ENCODE measurements at places on chromosomes 7 and 10.

DNA sequence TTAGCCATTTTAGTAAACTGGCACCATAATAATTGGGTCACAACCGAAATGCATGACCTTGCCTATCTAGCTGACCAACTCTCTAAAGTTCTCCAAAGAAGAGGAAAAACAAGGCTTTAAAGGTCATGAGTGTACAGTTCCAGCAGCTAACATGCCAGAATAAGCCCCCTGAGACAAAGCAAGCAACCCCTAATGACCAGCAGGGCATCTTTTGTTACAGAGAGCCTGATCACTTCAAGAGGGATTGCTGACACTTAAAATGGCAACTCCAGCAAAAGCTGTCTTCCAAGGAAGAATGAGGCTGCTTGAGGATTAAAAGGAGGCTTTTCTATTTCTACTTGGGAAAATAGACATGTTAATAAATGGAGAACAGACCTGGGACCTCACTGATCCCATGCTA, 213.6 kb downstream of the CDC14C start:
- no peak for DNase-seq

GRCh38 chr10:123382491-123382890, 228.3 kb downstream of the BUB3 start:
- DNase-seq = no peak

GRCh38 chr10:113427811-113428558, 124.9 kb upstream of the HABP2 start:
- DNase-seq = no peak

DNA sequence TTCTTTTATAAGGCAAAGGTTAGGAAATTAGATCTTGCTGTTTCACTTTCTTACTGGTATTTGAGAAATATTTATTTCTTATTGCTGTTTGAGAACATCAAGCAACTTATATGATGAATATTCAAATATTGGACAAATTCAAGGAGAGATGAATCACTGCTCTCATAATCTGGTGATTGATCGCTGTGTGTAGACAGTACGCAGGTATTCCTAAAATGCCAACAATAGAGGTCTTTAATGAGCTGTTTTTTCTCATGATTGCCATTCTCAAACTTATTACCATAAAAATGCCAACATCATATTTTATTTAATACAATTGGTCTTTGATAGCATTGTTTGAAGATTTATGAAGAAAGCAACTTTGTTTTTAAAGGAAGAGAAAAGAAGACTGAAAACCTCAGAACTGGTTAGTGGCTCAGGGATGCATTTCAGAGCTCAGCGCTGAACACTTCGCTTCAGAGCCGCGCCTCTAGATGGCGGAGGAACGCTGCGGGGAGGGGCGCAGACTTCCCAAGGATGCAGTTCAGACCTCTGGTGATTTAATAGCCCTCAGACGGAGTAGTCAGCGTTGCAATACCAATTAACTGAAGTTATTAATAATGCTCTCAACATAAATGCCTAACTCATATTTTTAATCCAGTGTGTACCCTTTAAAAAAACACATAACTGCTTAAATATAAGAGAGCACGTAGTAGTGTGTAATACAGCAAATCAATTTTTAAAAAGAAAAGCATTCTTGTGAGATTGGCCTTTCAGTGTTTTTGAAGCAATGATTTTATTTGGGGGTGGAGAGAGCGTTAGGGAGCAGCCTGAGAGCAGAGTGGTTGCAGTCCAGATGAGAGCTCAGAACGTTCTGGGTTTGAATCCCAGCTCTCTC, 38.5 kb upstream of the STEAP4 start:
- no peak for DNase-seq

GRCh38 chr10:110852255-110852896, 19.4 kb upstream of the PDCD4 start:
- DNase-seq = no peak

DNA sequence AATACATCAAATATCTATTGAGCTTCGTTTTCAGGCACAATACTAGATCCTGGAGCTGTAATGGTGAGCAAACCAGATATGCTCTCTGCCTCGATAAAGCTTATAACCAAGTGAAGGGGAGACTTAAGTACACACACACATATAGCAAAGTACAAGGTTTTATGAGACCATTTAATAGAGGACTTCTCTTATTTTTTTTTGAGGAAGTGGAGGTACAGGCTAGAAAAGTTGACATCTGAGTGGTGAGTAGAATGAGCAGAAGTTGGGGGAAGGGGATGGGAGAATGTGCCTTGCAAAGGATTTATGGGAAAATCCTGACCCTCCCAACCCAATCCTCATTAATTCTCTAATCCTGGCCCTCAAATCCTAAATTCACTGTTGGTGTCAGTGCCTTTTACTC, 7.7 kb downstream of the CCDC136 start:
- DNase-seq = no peak

DNA sequence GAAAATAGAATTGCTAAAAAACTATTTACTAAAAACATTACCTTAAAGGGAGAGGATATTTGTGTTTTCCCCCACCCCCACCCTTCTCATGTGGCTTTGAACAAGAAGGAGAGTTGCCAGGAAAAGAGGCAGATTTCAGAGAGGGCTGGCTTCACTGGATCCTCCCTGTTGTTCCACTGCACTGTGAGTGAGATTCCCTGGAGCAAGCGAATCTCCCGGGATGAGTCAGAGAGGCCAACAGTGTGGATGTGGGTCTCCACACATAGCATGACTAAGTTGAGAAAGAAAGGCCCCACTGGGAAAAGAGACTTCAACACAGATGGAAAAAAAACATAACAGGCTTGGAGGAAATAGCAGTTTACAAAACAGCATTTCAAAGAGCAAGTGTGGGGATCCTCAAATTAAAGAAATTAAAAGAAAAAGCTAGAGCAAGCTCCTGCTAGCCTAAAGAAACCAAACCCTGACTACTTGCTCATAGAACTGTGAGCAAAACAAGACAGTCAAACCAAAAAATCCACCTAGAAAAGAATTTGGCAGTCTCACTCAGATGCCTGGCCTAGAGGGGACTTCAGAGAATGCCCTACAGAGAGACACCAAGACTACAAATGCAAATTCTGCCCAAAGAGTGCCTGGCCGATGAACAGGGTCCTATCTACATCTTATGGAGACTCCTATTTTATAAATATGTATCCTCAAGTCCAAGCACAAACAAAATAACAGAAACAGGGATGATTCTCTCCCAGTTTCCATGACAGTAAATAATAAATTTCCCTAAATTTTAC, 3.4 kb downstream of the CAV1 start:
- no peak for DNase-seq

- no peak for DNase-seq
Measured at GRCh38 chr10:37733822-37734221, 123.6 kb downstream of the ZNF248 start.

GRCh38 chr10:113160641-113161040, 210.6 kb downstream of the TCF7L2 start:
- no peak for DNase-seq

DNA sequence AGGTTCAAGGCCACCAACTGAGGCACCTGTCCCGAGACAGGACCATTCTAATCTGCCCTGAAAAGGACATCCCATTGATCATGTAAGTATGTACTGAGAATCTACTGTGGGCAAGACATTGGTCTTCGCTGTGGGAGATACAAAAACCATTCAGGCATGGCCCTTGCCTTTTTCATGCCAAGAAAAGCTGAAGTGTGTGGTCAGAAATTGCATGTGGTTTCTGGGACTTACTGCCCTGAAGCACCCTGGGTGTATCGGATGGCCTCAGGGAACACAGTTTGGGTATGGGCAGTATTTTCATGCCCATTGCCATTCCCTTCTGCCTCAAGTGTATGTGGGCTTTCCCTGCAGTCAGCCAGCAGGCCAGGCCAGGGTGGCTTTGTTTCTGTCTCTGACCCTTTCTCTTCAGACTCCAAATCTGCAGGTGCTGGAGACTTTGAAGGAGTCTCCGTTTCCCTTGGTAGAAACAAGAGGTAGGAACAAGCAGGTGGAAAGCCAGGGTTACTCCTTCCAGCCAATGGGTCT, 285.7 kb downstream of the ZEB1 start:
- no peak for DNase-seq

- DNase-seq = no peak
Measured at GRCh38 chr7:37277513-37277912, 171.2 kb downstream of the ELMO1 start.

- no peak for DNase-seq
Measured at GRCh38 chr7:31603046-31603445, 84.0 kb upstream of the PPP1R17 start.

- no peak for DNase-seq
Measured at GRCh38 chr7:143256325-143256724, 6.9 kb upstream of the GSTK1 start.

- DNase-seq = peak; percentile 79
Measured at GRCh38 chr10:7260412-7260900, 150.4 kb downstream of the SFMBT2 start.

DNA sequence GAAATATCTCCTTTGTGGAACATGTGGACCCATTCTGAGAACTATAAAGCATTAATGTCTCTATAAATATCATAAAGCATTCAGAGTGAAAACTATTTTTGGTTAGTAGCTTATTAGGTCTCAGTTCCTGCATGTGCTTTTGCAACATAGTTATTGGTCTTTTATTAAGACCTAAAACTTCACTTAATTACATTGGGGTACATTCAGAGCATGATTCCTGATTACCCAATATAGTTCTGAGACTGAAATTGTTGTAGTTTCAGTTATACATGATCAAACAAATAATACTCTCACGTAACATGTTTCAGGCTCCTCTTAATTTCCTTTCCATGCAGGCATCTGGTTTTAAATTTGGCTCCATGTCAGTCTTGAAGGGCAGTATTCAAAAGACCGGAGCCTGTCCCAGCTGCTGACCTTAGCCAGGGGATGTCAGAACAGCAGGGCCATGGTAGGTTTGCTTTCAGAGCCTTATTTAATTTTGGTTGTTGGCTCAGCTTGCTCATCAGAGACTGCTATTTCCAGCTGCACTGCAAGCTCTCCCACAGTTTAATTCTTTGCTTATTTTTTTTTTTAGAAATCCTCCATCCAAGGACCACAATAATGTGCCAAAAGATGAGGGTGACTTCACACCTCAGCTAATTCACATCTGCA, 447.8 kb upstream of the FZD8 start:
- DNase-seq = no peak

GRCh38 chr7:129093867-129094456, 39.1 kb upstream of the TNPO3 start:
- no peak for DNase-seq

DNA sequence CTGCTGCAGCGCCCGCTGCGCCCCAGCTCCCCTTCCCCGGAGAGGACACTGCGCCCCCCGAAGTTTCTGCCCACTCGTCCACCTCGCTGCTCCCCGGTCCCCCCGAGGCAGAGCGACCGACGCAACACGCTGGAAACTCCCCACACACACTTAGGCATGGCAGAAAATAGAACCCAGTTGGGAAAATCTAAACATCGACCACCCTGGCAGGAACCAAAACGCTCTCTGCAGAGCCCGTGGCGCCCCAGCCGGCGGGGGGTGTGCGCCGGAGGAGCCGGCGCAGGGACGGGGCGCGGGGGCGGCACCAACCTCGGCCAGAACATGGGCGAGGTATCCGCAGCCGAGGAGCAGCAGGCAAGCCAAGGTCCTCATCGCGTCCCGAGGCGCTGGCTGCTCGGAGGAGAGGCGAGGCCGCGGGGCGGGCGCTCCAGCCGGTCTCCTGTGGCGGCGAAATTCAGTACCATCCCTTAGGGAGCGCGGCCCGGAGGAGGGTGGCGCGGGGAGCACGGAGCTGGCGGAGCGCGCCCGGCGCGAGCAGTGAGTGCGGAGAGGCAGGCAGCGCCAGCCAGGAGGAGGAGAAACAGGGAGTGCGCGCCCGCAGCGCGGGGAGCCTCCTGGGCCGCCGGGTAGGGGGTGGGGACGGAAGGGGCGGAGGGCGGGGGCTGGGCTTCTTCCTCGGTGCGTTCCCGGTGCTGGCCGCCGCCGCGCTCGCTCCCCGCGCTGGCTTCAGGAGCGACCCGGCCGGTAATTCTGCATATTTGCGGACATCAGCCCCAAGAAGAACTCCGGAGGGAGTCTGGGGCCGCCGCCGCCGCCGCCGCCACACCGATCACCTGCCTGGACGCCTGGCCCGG, 789 bp downstream of the PDGFA start:
- no peak for DNase-seq

DNA sequence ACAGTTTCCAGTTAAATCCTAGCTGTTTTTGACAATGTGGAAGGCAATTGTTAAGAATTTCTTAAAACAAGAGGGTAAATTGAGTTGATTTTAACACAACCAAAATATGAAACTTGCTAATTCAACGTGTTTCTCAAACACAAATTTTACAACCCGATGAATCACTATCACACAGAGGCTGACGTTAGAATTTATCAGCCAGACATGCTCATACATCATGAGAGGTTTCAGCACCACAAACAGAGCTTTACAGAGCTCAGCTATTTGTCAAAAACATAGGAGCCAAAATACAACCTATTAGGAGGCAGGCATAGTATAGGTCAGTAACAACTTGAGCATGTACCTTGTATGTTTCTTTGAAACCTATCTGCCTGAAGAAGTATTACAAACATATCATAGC, 36.1 kb downstream of the LRRN3 start:
- DNase-seq = no peak

DNA sequence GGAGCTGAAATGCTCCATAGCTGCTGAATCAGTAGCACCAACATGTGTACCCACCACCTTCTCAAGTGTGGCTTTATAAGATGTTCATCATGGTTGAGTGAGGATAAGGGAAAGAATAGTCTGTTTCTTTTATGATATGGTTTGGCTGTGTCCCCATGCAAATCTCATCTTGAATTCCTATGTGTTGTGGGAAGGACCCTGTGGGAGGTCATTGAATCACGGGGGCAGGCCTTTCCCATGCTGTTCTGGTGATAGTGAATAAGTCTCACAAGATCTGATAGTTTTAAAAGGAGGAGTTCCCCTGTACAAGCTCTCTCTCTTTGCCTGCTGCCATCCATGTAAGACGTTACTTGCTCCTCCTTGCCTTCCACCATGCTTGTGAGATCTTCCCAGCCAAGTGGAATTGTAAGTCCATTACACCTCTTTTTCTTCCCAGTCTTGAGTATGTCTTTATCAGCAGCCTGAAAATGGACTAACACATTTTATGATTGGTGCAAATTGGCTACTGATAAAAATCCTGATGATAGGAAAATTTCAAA, 799.9 kb downstream of the TNS3 start:
- no peak for DNase-seq

DNA sequence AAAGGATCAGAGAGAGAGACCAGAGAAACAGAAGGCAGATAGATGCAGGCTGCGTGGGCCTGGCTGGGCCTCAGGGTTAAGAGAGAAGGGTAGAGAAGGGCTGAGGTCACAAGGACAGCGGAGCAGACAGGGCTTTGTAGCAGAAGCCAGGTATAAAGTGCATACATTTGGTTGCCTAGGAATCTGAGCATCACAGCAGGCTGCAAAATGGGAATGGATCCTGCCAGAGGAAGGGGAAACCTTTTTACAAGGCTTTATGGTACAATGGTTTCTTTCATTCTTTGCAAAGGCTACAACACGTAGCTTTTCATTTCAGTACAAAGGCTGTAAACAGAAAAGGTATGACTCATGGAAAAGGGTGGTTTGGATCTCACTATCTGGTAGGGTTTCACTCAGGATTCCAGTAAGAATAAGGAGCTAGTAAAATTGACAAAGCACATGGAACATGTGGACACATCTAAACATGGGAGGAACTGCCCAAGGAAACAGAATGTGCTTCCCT, 275.1 kb downstream of the DOCK4 start:
- no peak for DNase-seq

GRCh38 chr7:65001291-65001814, 5.1 kb downstream of the ERV3-1 start:
- no peak for DNase-seq
